ENCODE measurements at places on chromosomes 6 and 20.

DNA sequence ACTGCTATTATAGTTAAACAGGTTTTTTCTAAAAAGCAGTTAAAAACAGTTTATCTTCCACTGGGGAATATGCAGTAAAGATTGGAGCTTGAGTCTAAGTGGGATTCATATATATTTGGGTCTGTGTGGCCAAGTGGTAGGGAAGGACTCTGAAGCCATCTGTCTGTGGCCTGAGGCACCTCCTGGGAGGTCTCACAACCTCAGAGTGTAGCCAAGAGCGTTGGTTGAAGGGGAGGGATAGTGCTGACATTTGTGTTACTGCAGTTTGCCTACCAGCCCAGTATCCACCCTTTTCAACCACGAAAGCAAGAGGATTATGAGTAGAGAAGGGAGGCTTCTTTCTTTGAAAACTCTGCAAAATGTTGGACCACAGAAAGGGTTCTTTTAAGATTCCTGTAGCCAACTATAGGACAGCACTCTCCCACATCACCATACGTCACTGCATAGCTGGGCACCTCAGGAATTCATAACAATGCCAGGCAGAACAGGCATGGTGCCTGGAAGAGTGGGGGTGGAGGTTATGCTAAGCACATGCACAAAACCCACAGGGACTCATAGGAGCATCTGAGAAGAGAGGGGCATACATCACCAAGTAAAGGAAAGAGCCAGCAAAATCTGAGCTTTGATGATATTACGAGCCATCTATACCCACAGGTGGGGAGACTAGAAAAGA lies 90.5 kb upstream of the HEY2 start:
- DNase-seq: no peak

DNA sequence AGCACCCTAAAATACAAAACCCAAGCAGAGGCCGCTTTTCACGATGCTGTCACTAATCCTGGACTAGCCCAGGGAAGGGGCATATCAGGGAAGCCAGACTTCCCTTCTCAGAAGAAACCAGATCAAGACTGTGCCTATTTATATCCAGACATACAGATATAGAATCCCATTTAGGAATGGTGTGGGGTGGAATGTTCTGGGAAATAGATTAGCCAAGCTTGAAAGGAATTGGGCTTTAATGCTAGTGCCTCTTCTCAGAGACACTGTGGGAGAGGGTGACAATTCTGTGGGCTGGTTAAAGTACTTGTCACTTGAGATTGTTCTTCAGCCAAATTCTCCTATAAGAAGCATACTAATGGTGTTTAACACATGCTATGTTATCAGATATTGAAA lies 45.5 kb downstream of the SNAP25 start:
- DNase-seq: no peak

DNA sequence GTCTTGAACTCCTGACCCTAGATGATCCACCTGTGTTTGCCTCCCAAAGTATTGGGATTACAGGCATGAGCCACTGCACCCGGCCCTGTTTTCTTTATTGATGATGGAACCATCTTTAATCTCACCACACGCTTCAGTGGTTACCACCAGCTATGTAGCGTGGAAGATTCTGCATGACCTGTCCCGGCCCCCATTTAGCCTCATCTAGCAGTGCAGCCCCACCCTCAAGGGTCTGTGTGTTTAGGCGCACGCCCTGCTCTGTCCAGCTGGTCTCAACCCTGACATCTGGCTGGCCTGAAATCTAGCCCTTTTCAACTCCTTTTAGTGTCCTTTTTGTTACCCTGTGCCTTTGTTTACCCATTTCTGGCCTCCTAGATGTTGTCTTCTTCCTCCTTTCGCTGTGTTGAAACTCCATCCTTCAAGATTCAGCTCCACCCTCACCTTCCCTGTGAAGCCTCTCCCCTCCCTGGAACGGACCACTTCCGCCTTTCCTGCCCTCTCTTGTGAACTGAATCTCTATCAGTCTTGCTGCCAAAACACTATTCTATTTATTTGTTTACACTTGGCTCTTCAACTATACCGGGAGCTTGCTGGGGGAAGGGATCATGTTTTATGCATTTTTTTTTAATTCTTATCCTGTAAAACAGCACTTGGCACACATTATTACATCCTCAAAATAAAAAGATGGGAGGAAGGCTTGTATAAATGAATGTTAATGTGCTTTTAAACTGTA lies 101.0 kb upstream of the MTHFD1L start:
- DNase-seq: no peak

- no peak for DNase-seq
Observed at GRCh38 chr6:52407467-52407866, 12.7 kb upstream of the EFHC1 start.

DNA sequence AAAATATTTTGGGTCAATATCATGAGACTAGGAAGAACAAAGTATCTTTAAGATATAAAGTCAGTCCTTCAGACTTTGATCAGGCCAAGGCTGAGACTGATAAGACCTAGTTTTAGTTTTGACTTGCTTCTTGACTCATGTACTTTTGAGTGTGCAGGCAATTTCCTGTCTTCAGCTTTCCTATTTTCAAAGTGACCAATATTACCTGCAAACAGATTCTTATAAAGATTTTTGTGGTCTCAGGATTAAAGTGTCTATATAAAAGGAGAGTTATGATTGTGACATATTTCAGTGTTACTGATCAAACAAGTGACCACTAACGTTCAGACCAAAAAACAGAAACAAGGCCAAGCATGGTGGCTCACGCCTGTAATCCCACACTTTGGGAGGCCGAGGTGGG lies 36.0 kb upstream of the AKIRIN2 start:
- no peak for DNase-seq

DNA sequence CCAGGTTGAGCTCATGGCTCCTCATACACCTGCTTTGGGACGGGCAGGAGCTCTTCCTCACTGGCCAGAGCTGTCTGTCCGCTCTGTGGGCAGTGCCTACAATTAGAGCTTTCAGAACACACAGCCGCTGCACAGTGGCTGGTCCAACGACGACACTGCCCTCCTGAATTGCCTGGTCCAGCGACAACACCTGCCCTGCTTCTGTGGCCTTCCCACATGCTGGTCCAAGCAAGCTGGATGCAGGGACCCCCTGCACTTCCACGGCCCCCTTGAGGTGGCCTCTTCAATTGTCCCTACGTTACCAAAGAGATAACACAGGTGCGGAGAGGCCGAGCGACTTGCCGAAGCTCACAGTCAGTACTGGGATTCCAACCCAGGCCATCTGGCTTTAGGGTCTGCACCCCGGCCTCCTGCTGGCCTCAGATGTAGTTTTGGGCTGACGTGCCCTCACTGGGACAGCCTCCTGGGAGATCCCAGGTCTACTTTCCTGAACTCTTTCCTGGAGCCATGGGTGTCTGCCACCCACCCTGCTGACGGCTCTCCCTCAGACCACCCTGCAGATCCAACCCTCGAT lies 1.4 kb upstream of the CHRNA4 start:
- DNase-seq: no peak

- no peak for DNase-seq
Observed at GRCh38 chr6:53048431-53049195, 16.6 kb upstream of the FBXO9 start.

DNA sequence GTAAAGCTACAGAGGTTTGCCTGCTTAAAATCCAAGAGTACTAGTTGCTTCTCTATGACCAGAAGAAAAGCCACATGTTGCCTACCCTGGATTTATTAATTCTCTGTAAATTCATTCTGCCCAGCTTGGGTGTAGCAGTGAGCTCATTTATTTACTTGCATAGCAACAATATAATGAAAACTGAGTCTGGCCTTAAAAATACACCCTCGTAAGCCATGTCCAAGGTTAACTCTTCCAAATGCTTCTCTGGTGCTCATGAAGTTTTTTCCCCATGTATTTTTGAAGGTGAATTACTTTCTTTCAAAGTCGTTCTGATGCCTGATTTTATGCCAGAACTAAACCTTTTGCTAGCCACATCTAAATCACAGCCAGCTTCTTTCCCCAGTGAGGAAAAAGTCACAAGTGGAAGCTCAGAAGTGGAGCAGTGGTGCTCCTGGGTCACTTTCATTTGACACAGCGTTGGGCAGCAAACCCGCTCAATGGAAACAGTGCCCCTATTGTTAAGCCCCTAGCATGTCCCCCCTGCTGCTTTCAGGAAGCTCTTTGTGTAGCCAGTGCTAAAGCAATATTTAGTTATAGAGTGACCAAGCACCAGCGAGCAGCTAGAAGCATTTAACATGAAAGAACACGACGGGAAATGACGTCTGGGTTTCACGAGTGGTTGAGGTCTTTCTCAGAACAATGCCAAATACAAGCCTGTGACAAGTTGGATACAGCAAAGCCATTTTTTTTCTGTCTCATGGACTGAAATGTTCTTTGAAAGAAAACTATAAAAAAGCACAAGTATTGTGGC lies 29.8 kb downstream of the NEDD9 start:
- DNase-seq: no peak

DNA sequence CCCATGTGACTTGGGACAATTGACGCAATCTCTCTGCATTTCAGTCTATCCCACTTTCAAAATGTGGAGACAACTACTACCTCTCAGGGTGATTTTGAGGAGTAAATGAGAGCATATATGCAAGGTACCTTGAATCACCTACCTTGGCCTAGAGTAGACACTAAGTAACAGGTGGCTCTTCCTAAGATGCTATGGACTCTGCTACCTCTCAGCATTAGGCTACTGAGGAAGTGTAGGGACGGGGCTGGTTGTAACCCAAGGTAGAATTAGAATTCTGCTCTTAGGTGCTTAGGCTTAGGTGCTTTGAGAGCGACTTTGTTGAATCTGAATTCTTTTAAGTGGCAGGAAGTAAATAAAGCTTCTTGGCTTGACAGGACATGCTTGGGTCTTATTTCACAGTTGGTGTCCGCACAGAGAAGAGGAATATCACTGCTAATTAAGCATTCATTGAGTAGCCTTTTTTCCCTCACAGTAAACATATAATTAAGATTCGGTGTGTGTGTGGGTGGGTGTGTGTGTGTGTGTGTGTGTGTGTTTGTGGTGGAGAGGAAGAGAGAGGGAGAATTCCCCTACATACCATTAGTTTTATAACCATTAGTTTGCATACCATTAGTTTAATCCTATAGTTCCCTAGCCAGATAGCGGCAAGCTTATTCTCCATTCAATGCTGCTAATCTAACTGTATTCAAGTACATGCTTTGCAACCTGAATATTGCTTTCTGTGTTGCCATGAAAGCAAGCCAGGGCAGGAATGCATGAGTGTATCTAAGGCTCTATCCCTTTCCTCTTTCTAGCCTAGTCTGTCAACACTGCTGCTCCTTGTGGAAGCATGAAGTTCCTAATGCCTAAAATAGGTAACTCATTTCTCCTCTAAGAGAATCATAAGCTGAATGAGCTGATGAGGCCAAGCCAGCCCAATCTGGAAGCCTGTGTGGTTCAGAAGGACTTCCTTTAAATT lies 112.5 kb downstream of the IPCEF1 start:
- DNase-seq: no peak

- DNase-seq: no peak
Observed at GRCh38 chr20:35467339-35468224, 12.2 kb downstream of the CEP250 start.

GRCh38 chr6:147434516-147434915 lies 74.0 kb upstream of the SAMD5 start:
- DNase-seq: no peak

DNA sequence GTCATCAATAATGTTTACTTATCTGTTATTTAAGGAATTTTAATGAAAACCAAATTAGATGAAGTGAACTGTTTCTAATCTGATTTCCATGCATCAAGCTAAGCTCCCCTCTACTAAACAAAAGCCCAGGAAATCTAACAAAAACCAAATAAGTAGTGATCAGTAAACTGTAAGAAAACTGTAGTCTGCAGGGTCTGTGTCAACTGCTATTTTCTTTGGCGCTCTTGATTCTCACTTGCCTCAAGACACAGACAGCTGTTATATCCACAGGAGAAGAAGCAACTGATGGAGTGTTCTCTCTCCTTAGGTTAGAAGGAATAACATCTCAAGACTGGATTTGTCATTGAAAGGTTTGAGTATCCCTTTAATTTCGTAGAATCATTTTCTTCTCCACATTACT lies 293.5 kb downstream of the PHF3 start:
- DNase-seq: no peak

- peak; percentile 57 for DNase-seq
Observed at GRCh38 chr20:32521780-32522525, 63.2 kb downstream of the NOL4L start.

DNA sequence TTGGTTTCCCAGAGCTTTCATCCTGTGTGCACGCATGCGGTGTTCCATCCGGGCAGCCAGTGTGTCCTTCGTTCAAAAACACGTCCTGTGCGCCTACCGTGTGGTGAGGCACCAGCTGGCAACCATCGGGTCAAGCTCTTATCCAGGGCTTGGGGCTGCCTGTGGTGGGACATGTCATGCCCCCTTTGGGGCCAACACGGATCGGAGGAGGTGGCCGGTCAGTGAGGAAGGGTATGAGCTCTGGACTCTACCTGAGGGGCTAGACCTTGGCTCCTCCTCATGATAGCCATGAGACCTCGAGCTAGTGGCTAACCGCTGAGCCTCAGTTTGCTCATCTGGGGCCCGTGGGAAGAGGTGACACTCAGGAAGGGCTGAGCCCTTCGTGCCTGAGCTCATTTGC lies 158.5 kb upstream of the PMEPA1 start:
- DNase-seq: no peak

DNA sequence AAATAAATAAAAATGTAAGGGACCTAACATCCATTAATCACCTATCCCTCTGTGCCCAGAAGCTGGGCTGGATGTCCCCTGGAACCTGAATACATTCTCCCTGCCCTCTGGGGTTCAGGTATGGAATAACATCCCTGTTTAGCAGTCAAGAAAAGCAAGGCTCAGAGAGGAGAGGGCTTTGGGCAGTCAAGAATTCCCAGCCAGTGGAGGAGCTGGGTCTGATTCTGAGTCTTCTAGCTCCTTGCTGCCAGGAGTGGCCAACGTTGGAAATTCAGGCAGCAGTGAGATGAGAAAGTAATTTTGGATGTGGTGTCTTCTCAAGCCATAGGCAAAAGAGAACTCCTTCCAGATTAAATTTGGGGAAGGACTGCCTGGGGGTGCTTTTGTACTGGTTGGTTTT lies 42.6 kb upstream of the ZNFX1 start:
- no peak for DNase-seq

DNA sequence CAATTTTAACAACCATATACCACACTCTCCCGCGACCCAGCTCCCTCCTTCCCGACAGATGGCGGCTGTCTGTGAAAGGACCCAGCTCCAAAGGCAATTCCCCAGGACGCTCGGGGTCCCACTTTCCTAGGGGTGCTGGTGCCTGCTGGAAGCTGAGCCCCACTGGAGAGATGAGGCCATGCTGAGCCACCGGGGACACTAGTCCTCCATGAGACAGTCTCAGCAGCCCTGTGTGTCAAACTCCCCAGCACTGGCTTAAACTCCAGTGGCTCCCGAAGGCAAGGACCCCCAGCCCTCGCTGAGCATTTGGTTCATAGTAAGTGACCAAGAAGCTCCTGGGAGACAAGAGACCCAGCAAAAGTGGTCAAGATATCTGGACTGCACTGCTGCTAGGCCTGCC lies 52.1 kb downstream of the SLC2A10 start:
- DNase-seq: no peak

DNA sequence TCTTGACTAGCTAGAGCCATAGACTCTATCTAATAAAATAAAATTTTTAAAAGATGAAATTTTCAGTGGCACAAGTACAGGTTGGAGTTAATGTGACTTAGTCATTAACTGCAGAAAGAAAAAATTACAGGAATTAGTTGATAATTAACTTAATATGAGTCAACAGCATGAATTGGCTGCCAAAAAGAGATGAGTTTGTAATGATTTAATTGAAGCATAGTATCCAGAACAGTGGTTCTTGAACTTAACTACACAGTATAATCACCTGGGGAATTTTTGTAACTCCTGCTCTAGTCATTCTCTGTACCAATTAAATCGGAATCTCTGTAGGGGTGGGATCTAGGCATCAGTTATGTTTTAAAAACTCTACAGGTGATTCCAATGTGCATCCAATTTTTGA lies 46.3 kb upstream of the HMGN3 start:
- no peak for DNase-seq

GRCh38 chr6:5850848-5851255 lies 155.9 kb downstream of the NRN1 start:
- no peak for DNase-seq

All from activated T-helper 1 cell treated with anti-CD3 and anti-CD28 coated beads, Interleukin-2, amount 50 U/mL, for 16 hours (primary cell).